Naive thymus-derived CD4-positive, alpha-beta T cell (primary cell): ENCODE measurements at places on chromosomes 13 and 19.
A peak's percentile ranks its signal among the peaks of the same experiment; 100 is the strongest.

DNA sequence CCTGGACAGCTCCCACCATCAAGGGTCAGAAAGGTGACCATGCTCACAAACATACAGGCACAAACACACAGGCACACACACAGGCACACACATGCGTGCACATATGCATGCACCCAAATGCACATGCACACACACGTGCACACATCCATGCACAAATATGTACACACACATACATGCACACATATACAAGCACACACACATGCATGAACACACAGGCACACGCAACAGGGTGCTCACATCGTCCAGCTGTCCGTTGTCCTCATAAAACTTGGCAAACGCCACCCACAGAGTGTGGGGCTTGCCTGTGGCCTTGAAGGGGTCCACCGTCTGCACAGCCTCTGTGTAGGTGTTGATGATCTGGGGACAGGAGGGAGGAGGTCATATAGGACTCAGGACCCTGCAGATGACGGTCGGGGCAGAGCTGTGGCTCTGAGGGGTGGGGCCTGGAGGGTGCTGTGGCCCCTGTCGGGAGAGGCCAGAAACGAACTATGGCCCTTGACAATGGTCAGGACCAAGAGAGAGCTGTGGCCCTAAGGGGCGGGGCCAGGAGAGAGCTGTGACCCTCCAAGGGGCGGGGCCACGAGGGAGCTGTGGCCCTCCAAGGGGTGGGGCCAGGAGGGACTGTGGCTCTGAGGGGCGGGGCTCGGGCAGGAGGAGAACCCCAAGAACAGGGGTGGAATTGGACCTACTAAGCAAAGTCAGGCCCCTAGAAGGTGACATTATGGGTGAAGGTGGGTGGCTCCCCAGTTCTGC lies 6.2 kb downstream of the XAB2 start:
- no peak for DNase-seq

GRCh38 chr13:58630794-58631193 lies 999.2 kb downstream of the PCDH17 start:
- no peak for DNase-seq

DNA sequence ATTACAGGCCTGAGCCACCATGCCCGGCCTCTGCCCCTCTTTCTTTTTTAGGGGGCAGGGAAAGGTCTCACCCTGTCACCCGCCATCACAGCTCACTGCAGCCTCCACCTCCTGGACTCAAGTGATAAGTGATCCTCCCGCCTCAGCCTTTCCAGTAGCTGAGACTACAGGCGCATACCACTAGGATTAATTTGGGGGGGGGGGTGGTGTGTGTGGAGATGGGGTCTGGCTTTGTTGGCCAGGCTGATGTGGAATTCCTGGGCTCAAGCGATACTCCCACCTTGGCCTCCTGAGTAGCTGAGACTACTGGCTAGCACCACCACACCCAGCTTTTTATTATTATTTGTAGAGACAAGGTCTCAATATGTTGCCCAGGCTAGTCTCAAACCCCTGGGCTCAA lies 4.2 kb downstream of the APOE start:
- no peak for DNase-seq

- no peak for DNase-seq
Measured at GRCh38 chr19:13946414-13946813, 5.9 kb upstream of the DCAF15 start.

DNA sequence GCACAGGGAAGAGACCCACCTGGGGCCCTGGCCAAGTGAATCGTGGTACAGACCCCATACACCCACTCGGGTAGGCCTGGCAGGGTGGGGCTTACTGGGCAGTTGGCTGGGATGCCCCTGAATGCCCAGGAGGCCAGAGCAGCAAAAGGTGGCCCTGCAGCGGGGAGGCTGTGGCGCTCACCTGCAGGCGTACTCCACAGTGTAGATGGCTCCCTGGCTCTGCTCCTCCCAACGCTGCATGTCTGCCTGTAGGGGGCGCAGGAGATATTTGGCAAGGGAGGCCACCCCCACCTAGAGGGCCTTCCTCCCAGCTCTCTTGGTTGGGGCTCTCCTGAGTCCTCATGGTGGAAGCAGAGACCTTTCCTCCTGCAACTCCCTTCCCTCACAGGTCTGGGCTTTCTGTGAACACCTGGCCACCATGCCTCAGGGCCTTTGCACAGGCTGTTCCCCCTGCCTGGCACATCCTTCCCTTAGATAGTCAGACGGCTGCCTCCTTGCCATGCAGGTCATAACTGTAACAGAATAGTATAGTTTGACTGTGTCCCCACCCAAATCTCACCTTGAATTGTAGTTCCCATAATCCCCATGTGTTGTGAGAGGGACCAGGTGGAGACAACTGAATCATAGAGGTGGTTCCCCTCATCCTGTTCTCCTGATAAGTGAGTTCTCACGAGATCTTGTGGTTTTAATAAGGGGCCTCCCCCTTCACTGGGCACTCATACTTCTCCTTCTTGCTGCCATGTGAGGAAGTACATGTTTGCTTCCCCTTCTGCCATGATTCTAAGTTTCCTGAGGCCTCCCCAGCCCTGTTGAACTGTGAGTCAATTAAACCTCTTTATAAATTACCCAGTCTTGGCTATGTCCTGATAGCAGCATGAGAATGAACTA lies 5.9 kb downstream of the BORCS8 start:
- peak; percentile 53 for DNase-seq

DNA sequence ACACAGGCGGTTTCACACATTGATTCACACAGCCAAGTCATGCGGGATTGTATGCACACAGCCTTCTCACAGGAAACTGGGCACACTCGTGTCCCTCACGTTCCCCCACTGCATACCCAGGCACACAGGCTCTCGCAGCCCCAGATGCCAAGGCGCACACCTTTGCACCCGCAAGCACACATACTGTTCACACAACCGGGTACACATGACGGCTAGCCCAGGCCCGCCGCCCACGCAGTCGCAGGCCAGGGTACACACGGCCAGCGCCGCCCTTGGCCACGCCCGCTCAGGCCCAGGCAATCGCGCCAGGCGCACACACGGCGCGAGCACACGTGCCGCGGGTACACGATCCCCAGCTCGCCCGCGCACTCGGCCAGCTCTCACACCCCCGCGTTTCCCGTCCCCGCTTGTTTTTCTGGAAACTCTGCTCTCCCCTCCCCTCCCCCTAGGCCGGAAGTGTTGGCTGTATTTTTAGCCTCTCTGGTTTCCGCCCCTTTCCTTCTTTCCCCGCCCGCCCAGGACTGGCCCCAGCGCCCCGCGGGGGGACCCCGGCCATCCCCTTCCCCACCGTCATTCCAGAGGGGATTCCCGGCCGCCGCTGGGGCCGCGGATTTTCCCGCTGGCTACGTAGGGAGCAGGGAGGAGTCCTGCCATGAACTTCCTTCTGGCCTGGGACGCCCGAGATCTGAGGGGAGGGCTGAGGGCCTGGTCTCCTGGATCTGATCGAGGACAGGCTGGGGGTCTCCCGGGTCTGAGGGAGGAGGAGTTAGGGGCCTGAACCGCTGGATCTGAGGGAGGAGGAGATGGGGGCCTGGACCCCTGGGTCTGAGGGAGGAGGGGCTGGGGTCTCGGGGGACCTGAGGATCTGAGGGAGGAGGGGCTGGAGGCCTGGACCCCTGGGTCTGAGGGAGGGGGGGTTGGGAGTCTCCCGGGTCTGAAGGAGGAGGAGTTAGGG lies 4.0 kb upstream of the ZFP36 start:
- DNase-seq, result peak; percentile 85

DNA sequence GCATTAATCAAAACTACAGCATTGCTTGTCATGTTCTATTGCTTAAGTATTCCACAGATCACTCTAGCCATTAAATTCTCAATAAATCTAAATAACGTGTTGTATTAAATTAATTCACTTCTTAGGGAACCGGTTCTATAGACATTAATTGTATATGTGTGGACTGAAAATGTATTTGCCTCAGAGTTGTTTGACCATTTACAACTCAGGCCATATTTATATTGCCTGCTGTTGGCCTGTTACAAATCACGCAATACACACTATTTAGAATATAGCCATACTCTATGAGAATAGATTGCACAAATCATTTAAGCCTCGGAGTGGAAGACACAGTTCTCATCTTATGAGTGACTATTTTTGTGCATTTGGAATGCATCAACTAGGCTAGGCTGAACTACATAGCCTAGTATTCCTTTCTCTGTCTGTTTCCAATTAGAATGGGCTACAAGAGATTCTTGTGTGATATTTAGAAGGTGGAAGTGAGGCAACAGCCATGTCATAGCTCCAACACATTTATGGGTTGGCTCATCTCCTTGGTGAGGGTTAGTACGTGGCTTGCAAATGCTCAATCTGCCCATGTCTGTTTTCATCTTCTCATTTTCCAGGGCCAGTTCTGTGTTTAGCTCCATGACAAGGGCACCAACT lies 1116.1 kb downstream of the PCDH9 start:
- no peak for DNase-seq

DNA sequence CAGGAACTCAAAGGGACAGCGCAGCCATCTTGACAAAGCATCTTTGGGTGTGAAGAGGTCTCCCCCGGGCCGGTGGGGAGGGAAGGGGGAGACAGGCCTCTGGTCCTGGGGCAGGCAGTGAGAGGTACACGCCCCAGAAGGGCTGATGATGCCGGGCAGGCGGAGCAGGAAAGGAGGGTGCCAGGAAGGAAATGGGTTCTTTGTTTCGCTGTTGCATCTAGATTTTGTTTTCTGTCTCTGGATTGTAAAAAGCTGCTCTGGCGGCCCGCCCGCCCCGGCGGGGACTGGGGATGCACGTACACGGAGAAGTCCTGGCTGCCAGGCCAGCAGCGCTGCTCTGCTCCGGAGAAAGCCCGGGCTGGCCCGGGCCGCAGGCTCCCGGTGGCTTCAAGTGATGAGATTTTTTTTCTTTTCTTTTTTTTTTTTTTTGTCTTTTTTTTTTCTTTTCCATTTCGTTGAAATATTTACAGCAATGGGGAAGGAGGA lies 13.2 kb upstream of the ASF1B start:
- DNase-seq, result peak; percentile 74

- DNase-seq, result no peak
Measured at GRCh38 chr13:45325806-45326205, 15.2 kb downstream of the TPT1 start.

DNA sequence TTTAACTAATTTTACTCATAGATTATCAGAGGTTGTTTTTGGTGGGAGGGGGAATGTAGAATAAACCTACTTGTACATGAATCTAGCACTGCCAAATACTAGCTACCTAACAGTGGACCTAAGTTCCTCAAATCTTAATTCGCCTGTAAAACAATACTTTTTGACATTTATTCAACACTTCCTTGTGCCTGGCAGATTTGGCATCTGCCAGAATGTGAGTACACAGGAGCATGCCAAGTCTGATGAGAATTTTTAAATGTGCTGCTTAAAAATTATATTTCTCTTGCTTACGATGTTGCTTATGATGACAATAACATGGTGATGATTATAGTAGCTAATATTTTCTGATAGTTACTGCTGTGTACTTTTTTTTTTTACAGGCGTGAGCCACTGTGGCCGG lies 240.2 kb upstream of the STARD13 start:
- no peak for DNase-seq

GRCh38 chr19:33275933-33276619 lies 26.3 kb downstream of the CEBPA start:
- no peak for DNase-seq

DNA sequence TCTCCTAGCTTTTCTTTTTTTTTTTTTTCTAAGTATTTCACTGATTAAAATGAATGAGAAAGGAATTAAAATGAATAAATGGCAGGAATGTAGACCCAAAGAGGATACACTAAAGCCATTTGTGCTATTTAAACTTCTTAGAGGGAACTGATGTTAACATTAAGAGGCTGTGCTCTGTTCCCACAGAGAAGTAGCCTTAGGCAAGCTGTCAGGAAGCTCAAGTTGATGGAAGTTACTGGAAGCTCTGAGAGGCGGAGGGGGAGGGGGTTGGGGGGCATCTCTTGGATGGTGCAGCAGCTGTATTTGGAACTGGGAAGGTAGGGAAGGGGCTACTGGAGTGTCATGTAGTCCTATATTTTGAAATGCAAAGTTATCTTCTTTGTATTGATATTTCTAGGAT lies 168.2 kb downstream of the DNAJC15 start:
- DNase-seq, result no peak

- DNase-seq, result no peak
Measured at GRCh38 chr19:46919324-46919723, 58.5 kb downstream of the ARHGAP35 start.

DNA sequence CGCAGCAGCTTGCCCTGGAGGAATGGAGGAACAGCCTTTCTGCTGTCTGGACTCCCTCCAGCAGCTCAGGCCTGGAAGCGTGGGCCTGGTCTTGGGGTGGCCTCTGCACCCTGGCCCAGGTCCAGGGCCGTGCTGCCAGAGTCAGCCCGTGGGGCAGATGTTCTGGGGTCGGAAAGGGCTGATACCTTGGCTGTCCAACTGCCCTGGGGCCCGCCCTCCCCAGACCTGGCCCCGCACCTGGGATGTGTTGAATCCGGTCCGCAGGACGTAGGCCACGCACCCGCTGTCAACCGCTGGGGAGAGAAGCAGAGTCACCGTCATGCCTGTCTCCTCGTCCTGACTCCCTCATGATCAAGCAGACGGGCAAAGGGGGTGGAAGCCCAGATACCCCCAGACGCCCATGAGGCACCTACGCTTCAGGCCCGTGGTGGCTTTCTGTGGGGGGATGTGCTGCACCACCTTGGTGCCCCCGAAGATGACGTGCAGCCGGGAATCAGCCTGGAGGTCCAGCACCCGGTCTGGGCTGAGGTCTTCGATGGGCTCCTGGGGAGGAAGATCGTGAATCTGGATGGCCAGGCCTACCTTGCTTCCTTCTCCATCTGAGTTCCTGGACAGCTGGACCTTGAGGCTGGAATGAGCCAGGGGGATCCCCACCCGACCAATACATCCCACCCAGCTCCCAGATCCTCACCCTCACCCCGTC lies 7.7 kb downstream of the ATP13A1 start:
- DNase-seq, result no peak

- DNase-seq, result no peak
Measured at GRCh38 chr19:20611866-20612265, 46.3 kb upstream of the ZNF737 start.

GRCh38 chr13:108733022-108733560 lies 103.7 kb downstream of the MYO16 start:
- DNase-seq, result no peak

GRCh38 chr19:53076984-53077383 lies 26.2 kb downstream of the ZNF160 start:
- no peak for DNase-seq
